ENCODE measurements at places on chromosomes 2 and 18.

DNA sequence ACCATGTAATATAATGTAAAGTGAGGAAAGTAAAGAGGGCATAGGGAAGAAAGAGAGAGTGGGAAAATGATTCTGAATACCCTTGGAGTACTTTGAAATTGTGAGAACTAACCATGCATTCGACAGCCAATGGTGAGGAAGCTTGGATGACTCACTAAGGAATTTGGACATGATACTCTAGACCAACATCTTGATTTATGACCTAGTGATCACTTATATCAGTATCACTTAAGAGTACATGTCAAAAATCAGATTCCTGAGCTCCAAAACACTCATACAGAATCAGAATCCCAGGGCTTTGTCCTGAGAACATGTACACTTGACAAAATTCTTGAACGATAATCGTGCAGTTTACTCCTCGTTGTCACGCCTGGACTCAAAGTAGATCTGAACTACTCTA is 1899.8 kb upstream of the PIK3C3 start:
- no peak for DNase-seq

- no peak for DNase-seq
Observed at GRCh38 chr2:240991378-240992263, 6.8 kb upstream of the SNED1 start.

DNA sequence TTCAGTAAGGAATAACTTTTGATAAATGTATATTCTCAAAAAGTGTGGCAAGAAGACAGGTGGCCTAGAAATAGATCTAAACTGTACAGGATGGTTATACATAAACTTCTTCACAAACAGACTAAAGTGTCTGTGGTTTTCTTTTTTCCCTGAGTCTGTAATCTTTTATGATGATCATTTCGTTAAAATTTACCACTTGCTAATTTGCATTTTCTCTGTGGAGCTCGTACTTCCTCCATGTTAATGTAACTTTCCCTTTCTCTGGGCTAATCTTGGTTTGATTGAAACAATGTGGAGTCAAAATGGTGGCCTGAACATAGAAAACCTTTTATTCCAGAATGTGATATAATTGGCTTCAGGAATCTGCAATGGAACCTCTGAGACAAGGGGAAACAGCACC is 166.2 kb downstream of the FTCDNL1 start:
- DNase-seq: no peak

DNA sequence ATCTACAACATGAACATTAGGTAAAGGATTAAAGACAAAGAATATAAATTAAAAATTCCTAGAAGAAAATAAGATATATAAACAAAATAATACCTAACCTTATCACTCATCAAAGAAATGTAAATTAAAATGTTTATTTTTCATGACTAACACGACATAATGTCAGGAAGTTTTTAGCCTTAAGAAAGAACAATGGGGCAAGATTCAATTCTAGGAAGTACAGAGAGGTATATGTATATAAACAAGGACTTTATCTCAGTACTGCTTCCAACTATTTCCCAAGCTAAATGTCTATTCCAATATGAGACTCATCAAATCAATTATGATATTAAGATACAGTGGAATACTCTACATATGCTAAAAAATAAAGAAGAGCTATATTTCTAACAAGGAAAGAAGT is 44.1 kb downstream of the TTC21B start:
- DNase-seq: no peak

- DNase-seq: no peak
Observed at GRCh38 chr2:239482778-239483712, 82.2 kb upstream of the HDAC4 start.

DNA sequence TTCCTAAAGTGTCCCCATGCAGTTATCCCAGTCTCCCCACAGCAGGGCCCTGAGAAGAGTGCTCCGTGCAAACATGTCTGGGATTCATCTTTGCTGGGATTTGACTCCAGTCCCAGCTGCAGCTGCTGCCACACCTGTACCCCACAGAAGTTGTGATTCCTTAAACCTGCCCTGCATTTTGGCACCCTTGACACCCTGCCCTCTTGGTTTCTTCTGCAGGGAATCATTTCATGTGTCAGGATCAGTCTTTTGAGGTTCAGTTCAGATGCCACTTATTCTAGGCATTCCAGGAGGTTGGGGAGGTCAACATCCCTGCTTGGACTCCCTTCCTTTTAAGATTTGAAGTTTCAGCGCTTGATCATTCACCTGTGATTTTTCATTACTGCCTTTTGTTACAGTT is 108.3 kb downstream of the SPTBN1 start:
- no peak for DNase-seq

- DNase-seq: no peak
Observed at GRCh38 chr2:3493615-3494007, 25.7 kb downstream of the ADI1 start.

DNA sequence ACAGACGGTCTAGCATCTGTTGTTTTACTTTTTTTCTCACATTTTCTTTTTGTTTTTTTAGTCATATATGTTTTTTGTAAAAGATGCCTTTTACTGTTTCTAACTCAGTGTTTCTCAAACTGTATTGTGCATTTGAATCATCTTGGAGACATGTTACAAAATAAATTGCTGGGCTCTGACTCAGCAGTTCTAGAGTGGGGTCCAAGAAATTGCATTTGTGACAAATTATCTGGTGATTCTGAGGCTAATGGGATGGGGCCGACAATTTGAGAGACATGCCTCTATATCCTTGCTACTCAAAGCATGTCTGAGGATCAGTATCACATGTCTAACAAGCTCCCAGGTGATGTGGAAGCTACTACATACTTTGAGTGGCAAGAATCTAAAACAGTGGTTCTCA is 478.8 kb downstream of the PLCL1 start:
- DNase-seq: no peak

- no peak for DNase-seq
Observed at GRCh38 chr2:14891546-14891945, 259.0 kb downstream of the LRATD1 start.
